CD4-positive, alpha-beta T cell treated with Interleukin-21 for 1 hour (primary cell): ENCODE measurements at places on chromosomes 16 and 17.

DNA sequence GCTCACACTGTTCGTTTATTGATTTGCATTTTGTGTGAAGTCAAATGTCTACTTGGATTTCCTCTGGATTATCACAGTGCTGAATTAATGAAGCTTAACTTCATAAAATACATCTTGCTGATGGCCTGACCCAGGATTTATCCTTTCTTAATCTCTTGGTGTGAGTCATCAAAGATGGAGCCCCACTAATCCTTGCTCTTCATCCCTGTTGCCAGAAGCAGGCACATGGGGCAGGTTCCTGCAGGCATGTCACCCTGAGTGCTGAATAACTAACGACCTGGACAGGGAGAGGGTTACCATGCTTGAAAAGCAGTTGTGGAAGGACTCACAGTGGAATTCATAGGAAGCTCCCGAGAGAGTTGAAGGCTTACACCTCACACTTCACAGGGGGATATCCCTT, 56.0 kb upstream of the FA2H start:
- no peak for DNase-seq

- no peak for DNase-seq
Measured at GRCh38 chr17:60970741-60971140, 293.1 kb downstream of the BCAS3 start.

- DNase-seq, result no peak
Measured at GRCh38 chr16:58472827-58473226, 27.1 kb upstream of the NDRG4 start.

- no peak for DNase-seq
Measured at GRCh38 chr17:68777856-68778694, 176.9 kb upstream of the FAM20A start.

DNA sequence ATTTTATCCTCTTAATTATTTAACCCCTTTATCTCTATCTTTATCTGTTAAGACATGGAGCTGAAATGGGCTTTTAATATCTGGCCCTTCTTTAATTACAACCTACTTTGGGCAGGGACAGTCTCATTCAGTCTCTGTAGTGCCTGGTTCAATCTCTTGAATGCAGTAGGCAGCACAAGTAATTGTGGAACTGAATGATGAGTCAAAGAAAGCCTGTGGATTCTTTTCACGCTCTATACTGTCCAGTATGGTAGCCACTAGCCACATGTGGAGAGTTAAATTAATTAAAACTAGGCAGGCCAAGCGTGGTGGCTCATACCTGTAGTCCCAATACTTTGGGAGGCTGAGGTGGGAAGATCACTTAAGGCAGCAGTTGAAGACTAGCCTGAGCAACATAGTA, 9.3 kb downstream of the BPTF start:
- DNase-seq, result no peak

DNA sequence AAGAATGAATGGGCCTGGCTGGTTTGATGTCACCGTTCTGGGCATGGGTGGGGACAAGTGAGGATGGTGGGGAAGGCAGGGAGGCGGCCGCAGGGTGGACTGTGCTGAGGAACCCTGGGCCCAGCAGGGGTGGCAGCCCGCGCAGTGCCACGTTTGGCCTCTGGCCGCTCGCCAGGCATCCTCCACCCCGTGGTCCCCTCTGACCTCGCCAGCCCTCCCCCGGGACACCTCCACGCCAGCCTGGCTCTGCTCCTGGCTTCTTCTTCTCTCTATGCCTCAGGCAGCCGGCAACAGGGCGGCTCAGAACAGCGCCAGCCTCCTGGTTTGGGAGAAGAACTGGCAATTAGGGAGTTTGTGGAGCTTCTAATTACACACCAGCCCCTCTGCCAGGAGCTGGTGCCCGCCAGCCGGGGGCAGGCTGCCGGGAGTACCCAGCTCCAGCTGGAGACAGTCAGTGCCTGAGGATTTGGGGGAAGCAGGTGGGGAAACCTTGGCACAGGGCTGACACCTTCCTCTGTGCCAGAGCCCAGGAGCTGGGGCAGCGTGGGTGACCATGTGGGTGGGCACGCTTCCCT, 6.5 kb upstream of the SERPINF1 start:
- DNase-seq, result no peak

DNA sequence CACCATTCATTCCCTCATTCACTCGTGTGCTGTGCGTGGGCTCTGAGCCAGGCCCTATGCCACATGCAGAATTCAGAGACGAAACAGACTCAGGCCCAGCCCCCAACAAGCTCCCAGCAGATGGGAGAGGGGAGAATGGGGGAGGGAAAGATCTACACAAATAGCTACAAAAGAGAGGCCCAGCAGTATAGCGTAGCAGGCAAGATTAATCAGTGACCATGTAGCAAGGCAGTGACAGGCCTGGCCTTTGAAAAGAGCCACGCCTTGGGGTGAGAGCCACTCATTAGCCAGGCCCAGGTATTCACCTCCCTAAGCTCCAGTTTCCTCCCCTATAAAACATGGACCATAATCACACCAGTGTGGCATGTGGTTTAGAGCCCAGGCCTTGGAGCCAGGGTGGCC, 16.4 kb upstream of the KRT19 start:
- DNase-seq, result no peak

- DNase-seq, result no peak
Measured at GRCh38 chr17:21029515-21029914, 13.3 kb downstream of the USP22 start.

DNA sequence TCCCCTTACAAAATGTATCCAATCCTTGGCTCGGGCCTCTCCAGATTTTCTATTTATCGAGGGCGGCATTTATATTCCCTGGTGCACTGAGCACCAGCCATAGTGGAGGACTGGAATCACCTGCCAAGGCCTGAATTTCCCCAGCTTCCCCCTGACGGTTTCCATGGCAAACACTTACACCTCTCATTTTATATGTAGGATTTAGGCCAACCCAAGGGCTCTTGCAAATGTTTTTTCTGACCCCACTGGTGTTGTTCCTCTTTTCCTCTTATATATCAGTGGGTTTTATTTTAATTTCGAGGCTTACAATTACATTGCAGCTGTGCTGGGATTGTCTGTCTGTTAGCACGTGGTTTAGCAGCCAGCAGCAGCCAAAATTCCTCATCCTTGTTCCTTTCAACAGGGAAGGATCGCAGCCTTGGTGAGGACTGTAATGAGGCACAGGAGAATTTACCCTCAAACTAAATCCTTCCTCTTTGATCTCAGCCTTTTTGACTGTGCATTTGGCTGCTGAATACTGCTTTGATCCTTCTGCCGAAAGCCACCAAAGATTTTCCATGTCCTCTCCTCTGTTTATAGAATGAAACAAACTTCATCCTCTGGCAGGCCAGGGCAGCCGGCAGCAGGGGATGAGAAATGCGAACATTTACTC, 26.5 kb upstream of the CES5A start:
- DNase-seq, result no peak

DNA sequence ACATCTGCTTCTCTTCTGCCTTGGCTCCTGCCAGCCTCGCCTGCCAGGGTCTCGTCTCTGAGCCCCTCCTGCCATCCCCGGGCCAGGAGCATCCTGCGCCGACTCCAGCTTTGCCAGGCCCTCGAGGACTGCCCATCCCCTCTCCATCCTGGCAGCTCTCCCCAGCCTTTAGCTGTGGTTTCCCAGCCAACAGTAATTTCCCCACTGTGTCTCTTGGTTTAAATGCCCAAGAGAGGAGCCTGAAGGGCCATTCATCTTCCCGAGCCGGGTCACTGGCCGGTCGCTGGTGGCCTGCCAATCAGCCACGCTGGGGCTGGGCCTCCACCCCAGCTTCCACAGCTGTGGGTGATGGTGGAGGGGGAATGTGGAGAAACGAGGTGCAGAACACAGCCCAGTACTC, 47.8 kb downstream of the MRC2 start:
- DNase-seq, result no peak

DNA sequence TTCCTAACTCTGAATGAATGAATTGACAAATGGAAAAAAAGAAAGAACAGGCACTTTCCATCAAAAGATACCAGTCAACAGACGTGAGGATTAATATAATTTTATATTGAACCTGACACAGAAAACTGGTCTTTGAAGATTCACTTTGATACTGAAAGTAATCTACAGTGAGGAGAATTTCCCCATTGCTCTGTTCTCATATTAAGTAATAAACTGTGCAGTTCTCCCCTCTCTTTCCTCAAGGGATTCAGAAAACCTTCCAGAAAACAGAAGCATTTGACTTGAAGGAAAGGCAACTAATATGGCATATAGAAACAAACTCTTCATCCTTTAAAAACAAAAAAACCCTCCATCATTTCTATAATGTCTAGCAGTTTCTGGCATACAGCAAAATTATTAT, 2.2 kb downstream of the TEX2 start:
- DNase-seq, result no peak

GRCh38 chr17:19755821-19756510, 7.9 kb upstream of the ALDH3A1 start:
- DNase-seq, result no peak
